ENCODE measurements at places on chromosomes 2 and 18.

GRCh38 chr2:119629323-119629825 lies 49.6 kb upstream of the TMEM177 start:
- DNase-seq, result no peak

- peak; percentile 4 for DNase-seq
Observed at GRCh38 chr2:12448846-12449505, 267.8 kb upstream of the TRIB2 start.

DNA sequence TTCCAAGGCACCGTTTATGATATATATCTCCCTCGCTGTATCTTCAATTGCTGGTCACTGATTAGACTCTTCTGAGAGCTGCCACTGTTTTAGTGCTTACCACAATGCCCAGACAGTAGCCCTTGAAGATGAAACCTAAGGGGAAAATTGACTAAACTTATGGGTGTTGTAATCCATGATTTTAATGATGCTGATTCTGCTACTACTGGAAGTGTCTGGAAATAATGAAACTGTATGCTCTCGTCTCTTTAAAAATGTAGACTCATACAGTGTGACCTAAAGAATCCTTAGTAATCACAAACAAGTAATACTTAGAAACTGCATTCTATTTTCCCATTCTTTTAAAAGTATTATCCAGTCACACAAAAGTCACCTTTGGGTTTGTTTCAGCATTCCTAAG lies 5.5 kb upstream of the SLC8A1 start:
- no peak for DNase-seq

DNA sequence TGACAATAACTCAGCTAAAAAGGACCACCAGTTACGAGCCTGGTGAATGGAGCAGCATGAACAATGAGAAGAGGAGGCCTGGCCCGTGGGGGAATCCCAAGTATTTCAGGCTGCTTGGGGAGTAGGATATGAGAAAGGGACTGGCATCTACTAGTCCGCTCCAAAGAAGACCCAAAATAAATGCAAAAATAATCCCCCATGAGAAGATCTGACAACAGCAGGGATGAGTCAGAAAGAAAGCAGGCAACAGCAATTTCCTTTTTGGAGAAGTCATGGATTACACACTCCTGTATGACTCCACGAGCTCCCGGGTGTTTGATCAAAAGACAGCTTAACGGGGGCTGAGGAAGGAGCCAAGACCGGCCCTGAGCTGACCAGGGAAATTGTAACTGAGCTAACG lies 111.4 kb downstream of the SOX11 start:
- no peak for DNase-seq

DNA sequence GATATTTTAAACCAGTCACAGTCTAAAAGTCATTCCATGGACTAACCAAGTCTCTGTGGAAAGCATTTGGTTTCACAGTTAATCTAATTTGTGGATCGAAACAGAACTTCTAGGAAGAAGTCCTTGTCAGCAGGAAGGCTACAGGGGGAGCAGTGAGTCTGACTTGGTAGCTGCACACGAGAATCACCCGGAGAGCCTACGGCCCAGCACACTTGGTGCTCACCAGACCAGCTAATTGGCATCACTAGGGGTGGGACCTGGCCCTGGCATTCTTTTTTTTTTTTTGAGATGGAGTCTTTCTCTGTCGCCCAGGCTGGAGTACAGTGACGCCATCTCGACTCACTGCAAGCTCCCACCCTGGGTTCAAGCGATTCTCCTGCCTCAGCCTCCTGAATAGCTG lies 97.7 kb downstream of the ZNF532 start:
- DNase-seq, result no peak

GRCh38 chr18:2331491-2331890 lies 239.8 kb downstream of the METTL4 start:
- DNase-seq, result no peak

DNA sequence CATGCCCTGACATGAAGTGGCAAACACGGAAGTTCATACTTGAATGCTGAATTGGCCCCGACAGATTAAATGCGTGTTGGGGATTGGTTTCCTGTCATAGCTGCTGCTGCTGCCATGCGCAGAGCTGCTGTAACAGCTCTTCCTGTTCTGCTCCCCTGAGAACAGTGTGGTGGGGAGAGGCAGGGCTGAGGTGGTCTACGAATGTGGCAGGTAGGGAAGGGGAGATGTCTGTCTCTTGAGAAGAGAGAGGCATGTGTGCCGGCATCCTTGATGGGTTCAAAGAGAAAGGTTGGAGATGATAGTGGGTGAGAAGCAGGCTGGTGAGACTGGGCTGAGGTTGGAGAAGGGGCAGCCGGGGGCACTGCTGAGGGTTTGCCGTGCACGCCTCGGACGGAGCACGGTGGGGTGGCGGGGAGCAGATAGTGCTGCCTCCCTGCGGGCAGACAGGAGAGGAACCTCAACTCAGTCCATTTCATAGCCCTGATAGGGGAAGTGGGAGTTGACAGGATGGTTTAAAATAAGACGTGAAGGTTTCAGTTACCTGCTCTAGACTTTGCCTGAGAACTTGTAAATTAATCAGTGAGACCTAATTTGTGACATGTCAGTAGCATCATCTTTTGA lies 46.1 kb downstream of the TMEM185B start:
- peak; percentile 84 for DNase-seq

- no peak for DNase-seq
Observed at GRCh38 chr2:51535763-51536162, 503.8 kb upstream of the NRXN1 start.

DNA sequence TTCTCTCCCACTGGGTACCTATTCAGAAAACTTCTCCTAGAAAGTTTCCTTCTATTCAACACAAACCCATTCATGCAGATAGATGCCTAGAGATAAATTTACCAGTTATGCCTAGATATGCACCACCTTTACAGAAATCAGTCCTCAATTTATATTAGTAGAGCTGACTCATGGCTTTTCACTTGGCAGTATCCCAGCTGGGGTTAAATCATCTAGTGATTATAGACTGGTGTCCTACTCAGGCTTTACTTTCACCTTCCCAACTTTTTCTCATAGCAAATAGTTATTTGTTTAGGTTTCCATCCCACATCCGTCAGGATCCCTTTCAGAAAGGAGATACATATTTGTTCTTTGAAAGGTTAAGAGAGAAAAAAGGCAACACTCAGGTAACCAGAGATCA lies 124.5 kb downstream of the AQP4 start:
- no peak for DNase-seq

DNA sequence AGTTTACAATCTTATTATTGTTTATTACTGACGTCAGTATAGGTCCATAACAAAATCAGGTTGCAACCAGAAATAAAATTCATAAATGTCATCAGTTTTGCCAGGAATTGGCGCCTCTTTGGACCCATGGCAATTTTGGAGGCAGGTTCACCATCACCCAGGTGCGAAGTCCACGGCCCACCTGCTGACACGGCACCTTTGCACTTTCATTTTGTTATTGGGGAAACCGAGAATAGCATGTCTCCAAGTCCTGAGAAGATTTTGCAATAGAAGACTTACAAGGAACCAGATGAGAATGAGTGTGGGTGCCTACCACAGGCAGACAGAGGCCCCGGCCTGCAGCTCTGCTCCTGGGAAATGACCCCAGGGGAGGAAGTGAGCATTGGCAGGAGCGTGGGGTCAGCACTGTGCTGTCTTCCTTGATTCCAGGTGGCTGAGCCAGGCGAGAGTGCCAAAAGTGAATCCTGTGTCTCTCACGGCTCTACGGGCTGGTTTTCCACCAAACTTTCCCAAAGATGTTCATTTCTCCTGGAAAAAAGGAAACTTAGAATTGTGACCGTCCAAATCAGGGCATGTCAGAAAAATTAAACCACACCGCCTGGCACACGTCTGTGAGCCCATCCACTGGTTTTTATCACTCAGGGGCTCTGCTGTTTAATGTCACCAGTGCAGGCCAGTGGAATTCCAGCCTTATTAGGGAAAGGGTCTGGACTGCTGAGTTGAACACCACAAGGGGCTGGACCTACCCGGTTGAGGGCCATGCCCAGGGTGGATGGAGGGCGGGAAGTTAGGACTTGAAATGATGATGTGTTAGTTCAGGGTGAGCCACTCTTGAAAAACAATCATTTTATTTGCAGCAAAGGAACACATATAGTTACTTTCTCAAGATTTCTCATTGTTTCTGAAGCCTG lies 96.5 kb downstream of the PTGR3 start:
- DNase-seq, result no peak

DNA sequence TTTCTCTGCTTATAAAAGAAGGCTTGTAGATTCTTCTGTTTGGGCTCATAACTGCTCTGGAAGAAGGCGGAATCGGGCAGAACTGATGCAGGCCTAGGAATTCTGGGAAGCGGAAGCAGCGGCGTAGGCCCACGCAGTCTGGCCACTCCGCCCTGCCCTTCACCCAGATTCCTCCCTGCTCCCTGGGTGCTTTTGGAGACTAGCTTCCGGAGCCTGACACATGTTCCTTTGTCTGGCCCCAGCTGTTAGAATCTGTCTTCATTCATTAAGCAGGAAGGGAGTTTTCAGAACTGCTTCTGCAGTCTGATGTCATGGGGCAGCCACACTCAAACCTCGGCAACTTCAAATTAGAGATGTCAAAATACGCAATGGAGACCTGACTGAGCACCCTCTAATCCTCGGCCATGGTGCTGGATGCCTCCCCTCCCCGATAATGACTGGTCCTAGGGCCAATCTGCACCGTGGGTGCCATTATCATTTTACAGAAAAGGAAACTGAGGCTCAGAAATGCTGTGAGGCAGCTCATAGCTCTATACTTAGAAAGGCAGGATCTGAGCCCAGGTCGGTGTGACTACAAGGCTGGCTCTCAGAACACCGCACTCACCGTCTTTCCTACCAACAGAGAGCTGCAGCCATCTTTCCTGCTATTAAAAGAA lies 275.7 kb downstream of the MYCN start:
- DNase-seq, result no peak

GRCh38 chr2:205024822-205025518 lies 479.7 kb downstream of the PARD3B start:
- peak; percentile 14 for DNase-seq

- no peak for DNase-seq
Observed at GRCh38 chr2:121826036-121826435, 70.6 kb downstream of the TSN start.

DNA sequence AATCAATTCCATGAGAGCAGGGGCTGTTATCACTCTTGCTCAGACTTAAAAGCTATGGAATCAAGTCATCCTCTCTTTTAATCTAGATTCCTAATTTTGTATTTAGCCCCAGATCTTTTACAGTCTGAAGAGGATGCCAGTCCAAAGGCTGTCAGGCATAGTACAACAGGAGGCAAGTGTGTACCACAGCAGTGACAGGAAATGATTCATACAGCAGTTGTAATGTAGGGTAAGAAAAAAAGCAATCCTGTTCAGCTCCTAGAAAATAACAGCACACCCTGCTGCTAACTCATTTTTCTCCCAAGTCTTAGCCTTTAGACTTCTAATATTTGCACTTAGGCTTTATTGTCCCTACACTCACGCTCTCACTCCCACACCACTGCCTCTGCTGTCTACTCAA lies 127.8 kb upstream of the SYT4 start:
- no peak for DNase-seq

DNA sequence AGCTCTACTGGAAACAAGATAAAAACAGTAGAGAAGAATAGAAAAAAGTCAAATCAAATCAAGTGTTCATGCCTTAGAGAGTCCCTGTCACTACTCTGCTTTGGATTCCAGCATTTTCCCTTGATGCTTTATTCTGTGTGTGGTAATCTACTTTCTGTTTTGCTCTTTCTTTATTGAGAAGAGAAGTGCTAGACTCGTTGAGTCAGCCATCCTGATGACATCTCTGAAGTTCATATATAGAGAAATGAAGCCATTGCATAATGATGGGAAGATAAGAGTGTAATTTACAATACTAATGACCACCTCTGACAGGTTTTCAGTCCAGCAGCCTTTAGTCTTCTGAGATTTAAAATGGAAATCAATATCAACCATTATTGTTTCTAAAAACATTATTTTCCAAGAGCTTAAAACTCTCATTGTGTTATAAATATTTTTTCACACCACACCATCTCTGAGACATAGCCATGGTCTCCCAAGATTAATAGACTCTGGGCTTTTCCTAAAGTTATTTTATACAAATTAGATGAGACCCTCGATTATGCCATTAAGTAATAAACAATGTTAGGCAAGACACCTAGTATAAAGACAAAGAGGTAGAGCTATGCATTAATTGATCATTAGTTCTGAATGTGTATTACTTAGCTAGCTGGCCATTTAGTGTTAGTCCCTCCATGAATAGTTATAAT lies 679.0 kb upstream of the ACVR2A start:
- no peak for DNase-seq

DNA sequence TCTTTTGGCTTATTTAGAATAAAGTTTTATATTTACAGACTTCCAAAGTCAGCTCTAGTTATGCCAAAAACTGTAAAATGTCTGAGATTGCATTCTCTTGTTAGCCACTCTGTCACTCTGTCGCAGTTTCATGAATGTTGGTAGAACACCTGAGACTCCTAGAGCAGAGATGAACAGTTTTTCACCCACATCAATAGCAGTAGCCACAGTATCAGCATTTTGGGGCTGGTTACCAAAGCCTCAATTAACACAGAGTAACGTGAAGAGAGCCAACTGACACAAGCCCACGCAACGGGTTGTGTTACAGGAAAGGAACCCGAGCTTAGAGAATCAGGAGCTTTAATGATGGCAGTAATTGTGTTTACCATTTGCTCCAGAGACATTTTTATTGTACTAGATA lies 443.0 kb upstream of the SLC39A10 start:
- no peak for DNase-seq

DNA sequence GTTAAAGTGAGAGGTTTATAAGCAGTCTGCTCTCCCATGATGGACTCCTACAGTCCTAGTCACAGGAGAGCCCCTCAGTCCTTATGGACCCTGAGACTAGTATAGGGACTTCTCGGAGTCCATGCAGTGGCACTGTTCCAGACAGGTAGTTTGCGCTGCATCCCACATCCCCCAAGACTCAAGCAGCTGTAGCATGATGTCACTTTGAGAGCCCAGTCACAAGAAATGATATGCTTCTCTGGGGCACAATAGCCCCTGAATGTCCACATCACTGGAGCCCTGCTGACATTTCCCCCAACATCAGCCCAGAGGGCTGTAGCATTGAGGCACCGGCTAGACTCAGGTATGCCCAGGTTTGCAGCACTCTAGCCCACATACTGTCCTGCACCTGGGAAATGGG lies 220.1 kb downstream of the OTX1 start:
- no peak for DNase-seq

GRCh38 chr2:201930831-201931230 lies 102.8 kb upstream of the FZD7 start:
- DNase-seq, result no peak

DNA sequence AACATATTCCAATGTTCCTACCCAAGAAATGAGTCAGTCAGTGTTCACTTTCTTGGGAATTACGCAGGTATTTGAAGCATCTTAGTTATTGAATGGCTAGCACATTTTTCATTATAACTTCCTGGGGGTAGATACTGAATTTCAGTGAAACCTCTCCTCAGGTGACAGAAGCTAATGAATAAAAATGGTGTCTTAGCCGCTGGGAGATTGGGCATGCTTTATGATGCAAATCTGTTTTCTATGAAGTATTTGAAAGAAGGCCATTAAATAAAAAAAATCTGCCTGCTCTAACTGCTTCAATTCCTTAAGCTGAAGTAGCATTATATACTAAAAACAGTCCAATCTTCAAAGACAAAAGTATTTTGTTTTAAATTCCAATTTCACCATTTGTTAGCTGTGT lies 132.8 kb upstream of the CYRIA start:
- no peak for DNase-seq

Measured in activated naive CD8-positive, alpha-beta T cell treated with anti-CD3 and anti-CD28 coated beads for 36 hours (primary cell).